Left hindlimb (tissue), 1 donor: ENCODE measurements at places on chromosomes 2 and 18.

GRCh38 chr2:224286923-224287322 is 115.0 kb downstream of the FAM124B start:
- no peak for DNase-seq

- DNase-seq = peak; percentile 43
These were observed 105.7 kb upstream of the GAREM1 start for GRCh38 chr18:32576296-32576916.

DNA sequence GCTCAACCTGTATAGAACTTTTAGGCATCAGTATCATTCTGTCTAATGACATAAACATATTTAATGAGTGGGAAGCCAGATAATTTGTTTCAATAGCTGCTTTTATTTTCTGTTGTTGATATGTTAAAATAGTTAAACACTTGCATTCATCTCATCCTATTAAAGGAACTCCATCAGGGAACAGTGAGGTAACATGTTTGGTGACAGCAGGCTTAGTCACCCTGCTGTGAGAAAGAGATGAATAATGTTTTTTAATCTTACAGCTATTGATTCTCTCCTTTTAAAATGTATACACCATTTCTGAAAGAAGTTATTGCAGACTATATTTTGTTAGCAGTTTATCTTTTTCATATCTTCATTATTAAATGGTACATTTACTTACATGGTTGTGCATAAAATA is 123.3 kb upstream of the CWC22 start:
- no peak for DNase-seq

DNA sequence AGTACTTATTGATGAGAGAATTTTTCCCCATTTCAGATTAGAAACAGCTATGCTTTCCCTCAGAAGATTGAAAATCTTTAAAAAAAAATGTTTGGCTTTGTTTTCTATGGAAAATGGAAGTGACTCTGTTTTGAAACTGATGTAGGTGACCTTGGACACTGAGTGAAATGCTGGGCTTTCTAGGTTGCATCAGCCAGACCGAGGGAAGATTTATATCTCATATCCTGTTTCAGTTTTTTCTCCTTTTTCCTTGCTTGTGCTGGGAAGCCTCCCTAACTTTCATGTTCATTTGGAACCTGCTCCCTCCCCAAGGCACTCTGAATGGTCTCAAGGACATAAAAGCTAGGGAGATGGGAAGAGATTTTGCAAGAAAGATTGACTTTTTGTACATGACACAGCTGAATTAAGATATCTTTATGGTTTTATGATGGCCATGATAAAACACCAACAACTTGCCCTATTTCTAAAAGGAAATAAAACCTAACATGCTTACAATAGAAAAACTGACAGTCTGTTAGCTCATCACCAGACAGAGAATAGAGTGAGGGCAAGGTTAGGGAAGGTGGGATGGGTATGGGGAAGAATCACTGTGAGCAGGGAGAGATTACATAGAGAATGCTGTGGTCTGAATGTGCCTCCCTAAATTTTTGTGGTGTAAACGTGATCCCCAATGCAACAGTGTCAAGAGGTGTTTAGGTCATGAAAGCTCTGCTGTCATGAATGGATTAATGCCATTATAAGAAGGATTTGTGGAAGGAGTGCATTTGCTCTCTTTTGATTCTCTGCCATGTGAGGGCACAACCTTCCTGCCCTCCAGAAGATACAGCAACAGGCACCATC is 249.7 kb downstream of the TPGS2 start:
- no peak for DNase-seq
